ENCODE measurements at places on chromosomes 5 and 9.

DNA sequence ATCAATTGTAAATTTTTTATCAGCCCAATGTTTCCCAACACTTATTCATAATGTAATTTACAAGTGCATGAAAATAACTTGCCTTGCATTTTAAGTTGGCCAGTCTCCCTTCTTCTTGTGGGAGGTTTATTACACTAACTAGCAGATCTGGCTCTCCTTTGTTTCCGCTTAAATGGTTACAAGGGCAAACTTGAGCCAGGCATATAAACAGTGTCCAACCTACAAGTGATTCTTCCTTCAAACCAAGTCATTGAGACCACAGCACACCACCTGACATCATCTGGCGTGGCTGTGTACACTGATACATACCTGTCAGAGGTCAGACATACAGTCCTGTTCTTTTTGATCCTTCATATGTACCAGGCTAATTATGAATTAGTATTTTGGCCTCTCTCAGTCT, 80.1 kb downstream of the ALDH1A1 start:
- DNase-seq = no peak

DNA sequence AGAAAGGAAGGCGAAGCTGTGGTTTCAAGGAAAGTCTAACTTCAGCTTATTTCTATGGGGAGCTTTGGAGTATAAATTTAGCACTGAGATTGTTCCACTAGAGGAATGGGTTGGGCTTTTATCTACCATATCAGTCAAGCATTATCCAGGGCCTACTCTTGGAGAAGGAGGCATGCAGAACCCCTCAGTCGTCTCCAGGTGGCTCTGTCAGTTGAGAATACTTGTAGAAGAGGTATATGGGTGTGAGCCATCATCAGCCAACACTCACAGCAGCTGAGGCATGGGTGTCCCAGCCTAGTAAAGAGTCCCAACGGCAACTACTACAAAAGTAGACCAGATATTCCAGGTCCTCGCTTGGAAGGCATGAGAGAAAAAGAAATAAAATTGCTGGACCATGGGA, 548.5 kb upstream of the GRAMD2B start:
- no peak for DNase-seq

- no peak for DNase-seq
Measured at GRCh38 chr5:131769336-131769735, 27.5 kb downstream of the FNIP1 start.

- DNase-seq = no peak
Measured at GRCh38 chr5:31204958-31205357, 11.5 kb downstream of the CDH6 start.

GRCh38 chr9:95167998-95168397, 149.5 kb downstream of the FANCC start:
- no peak for DNase-seq

- DNase-seq = no peak
Measured at GRCh38 chr9:81146241-81146640, 543.1 kb downstream of the TLE1 start.

- no peak for DNase-seq
Measured at GRCh38 chr5:61389609-61390008, 57.6 kb downstream of the ZSWIM6 start.

GRCh38 chr5:53041071-53041692, 52.0 kb downstream of the ITGA2 start:
- no peak for DNase-seq

GRCh38 chr5:132016721-132017250, 5.3 kb upstream of the ACSL6 start:
- no peak for DNase-seq

DNA sequence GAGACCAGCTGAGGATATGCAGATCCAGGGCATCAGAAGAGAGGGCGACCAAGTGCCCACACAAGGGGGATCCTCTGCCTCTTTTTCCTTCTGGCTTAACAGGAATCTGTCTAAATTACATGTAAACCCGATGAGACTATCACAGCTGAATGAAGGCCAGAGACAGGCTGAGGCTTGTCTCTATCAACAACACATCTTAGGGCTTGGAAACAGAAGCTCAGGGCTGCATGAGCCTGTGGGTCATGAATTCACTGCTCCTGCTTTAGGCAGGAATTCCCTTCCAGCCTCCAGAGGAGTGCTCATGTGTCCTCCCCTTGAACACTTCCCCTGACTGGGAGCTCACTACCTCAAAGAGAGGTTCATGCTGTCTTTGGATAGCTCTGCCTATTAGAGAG, 106.1 kb upstream of the PHYKPL start:
- DNase-seq = no peak

GRCh38 chr9:87441251-87441650, 56.4 kb upstream of the DAPK1 start:
- DNase-seq = no peak

GRCh38 chr9:35755071-35755470, 995 bp upstream of the MSMP start:
- DNase-seq = no peak

DNA sequence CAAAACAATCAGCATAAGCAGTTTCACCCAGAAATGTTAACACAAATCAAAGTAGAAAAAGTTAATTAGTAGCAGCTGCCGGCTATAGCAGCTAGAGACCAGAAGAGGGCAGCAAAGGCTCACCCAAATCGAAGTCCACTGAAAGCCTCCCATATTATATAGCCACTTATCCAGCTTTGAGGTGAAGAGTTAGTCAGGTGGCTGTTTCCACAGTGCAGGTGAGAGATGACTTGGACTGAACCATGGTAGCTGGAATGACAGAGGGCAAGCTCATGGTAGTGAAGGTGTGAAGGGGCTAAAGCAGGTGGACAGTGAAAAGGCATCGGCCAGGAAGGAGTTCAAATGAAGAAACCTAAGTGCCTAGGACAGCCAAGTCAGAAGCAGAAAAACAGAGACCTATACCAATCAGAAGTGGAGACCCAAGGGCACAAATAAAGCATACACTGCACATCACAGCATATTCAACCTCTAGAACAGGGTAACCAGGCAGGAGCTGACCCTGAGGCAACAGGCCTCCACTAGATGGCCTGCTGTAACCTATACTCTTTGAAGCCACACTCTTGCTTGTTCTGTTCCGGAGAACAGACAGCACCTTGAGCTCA, 7.2 kb upstream of the RNF38 start:
- DNase-seq = peak; percentile 26

- no peak for DNase-seq
Measured at GRCh38 chr5:39558541-39558940, 133.8 kb upstream of the DAB2 start.

DNA sequence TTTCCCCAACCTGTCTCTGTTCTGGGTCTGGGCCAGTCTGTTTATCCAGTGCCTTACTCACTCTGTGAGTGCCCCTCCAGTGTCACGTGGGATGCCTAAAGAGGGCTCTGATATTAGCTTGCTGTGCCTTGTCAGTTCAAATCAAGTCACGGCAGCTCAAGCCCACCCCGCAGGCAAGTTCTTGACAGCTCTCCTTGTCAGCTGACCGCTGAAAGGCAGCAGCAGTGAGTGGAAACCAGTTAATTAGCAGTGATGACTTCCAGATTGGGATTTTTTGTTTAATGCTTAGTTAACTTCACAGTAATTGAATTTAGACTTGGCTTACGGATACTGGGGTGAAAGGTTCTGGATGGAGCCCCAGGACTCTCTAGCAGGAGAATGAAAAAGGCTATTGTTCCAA, 210.1 kb downstream of the PSAT1 start:
- DNase-seq = no peak

DNA sequence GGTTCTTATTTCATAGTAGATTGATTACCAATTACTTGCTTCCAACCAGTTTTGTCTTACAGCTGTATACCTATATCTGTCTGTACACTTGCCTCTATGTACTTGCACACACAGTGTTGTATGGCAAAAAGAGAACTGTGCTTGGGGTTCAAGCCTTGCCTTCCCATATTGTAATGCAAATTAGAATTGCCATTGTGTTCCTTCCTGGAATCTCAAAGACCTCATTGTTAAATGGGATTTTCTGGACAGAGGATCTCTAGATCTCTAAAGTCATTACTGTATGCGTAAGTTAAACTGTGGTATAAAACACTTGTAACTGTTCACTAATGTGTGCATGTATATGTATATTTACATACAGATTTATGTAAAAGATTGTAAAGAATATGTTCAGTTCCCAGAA, 428.8 kb downstream of the CAAP1 start:
- DNase-seq = no peak

DNA sequence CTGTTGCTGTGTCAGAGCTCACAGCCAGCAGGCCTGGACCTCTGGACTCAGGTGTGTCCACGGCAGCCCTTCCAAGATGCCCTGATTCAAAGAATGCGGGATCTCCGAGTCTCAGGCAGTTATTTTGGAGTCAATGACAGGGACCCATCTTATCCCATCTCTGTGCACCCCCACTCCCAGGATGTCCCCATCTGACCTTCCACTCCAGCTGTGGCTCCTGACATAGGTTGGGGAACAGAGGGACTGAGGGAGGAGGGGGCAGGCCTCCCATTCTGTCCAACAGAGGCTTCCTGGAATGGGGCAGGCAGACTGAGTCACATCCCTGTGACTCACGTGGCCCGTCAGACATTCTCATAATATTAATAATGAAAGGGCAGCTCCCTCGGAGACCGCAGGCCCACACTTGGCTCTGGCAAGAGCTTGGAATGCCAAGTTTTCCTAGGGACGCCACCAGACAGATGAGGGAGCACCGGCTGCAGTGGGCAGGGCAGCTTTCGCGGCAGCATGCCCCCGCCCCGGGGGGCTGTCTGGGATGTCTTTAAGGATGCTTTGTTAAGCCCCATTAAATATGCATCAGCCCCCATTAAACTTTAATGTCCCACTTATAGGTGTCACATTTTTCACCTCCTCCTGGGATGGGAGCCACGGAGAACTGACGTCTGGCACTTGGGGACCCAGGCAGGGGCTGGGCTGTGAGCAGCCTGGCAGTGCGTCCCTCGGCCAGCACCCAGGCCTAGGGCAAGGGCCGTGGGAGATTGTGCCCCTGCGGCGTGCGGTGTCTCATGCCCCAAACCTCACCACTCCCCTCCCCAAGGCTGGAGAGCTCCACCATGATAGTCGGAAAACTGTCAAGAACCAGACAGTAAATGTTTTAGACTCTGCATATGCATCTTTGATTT, 23.6 kb upstream of the FIBCD1 start:
- no peak for DNase-seq

DNA sequence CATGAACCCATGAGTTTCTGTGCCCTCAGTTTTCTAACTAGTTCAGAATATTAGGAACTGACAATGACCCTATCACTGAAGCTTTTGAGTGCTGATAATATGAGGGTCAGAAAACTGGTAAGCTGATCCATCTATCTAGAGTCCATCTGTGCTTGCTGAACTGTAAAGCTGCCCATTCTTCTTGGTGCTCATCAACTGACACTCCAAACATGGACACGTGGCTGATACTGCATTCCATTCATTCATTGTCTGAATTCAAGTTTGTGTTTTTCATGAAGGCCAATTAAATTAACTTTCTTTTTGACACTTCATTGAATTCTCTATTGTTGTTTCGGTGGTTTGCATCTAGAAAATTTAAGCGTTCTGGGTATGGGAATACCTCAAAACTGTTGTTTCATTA, 17.6 kb downstream of the NREP start:
- DNase-seq = no peak

- DNase-seq = no peak
Measured at GRCh38 chr5:90549729-90550275, 8.8 kb upstream of the ADGRV1 start.

- DNase-seq = peak; percentile 30
Measured at GRCh38 chr5:75052192-75053053, at the start of gene GCNT4. GCNT4 (minus strand) TSS chr5:75052558; CDS start chr5:75030037, 22,521 bp downstream.
